ENCODE measurements at places on chromosomes 2 and 18.

- DNase-seq, result no peak
These were observed 75.9 kb downstream of the SH3BP4 start for GRCh38 chr2:235027558-235028214.

DNA sequence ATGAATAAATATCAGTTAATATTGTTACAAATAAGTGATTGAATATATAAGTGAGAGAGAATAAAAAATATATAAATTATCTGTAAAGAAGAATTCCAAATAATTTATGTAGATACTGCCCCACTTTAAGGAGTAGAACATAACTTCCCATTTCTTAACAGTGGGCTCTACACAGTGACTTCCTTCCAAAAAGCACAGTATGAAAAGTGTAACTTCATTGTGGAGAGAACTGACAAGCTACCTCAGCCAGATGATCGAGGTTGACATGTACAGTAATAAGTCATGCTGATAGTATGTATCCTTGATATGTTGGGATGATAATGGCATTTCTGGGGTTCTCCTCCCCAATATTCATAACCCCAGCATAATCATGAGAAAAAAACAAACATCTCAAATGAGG lies 191.9 kb upstream of the FN1 start:
- no peak for DNase-seq

DNA sequence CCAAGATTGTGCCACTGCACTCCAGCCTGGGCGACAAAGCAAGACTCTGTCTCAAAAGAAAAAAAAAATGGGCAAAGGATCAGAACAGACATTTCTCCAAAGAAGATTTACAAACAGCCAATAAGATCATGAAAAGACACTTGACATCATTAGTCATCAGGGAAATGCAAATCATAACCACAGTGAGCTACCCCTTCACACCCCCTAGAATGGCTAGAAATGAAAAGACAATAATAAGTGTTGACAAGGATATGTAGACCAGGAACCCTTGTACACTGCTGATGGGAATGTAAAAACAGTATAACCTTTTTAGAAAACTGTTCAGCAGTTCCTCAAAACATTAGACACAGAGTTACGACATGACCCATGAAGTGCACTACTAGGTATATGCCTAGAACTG lies 18.4 kb upstream of the MTERF4 start:
- DNase-seq, result no peak

GRCh38 chr2:56444339-56444738 lies 260.5 kb downstream of the CCDC85A start:
- DNase-seq, result no peak

GRCh38 chr2:46876741-46877384 lies 38.7 kb downstream of the MCFD2 start:
- DNase-seq, result no peak

- no peak for DNase-seq
These were observed 159.1 kb upstream of the CREB1 start for GRCh38 chr2:207370646-207371045.

- peak; percentile 32 for DNase-seq
These were observed 8.5 kb downstream of the HS6ST1 start for GRCh38 chr2:128310094-128310716.

DNA sequence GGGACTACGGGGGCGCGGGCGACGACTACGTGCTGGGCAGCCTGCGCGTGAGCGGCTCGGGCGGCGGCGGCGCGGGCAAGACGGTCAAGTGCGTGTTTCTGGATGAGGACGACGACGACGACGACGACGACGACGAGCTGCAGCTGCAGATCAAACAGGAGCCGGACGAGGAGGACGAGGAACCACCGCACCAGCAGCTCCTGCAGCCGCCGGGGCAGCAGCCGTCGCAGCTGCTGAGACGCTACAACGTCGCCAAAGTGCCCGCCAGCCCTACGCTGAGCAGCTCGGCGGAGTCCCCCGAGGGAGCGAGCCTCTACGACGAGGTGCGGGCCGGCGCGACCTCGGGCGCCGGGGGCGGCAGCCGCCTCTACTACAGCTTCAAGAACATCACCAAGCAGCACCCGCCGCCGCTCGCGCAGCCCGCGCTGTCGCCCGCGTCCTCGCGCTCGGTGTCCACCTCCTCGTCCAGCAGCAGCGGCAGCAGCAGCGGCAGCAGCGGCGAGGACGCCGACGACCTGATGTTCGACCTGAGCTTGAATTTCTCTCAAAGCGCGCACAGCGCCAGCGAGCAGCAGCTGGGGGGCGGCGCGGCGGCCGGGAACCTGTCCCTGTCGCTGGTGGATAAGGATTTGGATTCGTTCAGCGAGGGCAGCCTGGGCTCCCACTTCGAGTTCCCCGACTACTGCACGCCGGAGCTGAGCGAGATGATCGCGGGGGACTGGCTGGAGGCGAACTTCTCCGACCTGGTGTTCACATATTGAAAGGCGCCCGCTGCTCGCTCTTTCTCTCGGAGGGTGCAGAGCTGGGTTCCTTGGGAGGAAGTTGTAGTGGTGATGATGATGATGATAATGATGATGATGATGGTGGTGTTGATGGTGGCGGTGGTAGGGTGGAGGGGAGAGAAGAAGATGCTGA lies 1.4 kb downstream of the SOX11 start:
- DNase-seq, result no peak

DNA sequence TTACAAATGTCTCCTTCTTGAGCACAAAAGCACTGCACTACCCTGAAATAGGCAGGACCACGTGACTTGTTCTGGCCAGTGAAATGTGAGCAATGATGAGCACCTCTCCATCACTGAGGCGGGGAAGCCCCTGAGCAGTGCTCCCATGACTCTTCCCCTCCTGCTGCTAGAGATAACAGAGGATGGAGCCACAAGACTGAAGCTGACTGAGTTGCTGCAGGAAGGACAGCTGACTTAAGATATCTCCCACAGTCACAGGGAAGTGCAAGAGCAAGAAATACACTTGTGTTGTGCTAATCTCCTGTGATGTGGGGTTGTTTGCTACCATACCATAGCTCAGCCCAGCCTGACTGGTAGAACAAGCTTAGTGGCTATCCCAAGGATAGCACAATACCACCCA lies 38.7 kb downstream of the STK39 start:
- no peak for DNase-seq

DNA sequence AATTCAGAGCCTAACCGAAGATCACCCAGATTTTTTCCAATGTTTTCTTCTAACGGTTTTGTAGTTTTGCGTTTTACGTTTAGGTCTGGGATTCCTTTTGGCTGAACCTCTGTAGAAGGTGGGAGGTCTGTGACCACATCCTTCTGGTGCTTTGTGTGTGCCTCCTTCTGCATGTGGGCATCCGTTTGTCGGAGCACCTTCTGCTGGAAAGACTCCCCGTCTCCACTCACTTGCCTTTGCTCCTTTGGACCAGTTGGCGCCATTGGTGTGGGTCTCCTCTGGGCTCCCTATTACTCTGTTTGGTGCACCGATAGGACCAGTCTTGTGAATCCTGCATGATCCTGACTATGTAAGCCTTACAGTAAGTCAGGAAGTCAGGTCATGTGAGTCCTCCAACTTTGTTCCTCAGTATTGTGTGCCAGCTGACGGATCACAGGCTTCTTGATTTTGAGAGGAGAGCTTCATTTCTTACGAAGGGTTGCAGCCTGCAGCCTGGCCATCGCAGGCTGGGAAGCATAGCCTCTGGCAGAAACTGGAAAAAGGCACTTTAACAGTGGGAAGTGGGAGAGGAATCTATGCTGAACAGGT lies 13.6 kb downstream of the AQP12A start:
- DNase-seq, result no peak

DNA sequence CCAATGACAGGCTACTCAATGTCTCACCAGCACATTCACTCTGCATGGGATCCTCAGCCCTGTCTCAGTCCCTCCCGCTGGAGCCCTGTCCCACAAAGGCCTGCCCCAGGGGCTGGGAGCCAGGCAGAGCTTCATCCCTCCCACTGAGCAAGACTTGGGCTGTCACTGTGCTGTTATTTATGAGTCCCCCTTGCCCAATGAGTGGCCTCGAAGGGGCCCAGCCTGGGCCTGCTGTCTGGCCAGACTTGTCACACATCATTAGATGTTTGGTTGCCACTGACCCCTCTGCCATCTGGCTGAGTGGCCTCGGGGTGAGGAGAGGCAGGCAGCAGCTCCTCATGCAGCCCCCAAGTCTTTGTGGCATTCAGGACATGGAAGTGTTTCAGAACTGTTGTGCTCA lies 330.6 kb upstream of the SKOR2 start:
- DNase-seq, result no peak

DNA sequence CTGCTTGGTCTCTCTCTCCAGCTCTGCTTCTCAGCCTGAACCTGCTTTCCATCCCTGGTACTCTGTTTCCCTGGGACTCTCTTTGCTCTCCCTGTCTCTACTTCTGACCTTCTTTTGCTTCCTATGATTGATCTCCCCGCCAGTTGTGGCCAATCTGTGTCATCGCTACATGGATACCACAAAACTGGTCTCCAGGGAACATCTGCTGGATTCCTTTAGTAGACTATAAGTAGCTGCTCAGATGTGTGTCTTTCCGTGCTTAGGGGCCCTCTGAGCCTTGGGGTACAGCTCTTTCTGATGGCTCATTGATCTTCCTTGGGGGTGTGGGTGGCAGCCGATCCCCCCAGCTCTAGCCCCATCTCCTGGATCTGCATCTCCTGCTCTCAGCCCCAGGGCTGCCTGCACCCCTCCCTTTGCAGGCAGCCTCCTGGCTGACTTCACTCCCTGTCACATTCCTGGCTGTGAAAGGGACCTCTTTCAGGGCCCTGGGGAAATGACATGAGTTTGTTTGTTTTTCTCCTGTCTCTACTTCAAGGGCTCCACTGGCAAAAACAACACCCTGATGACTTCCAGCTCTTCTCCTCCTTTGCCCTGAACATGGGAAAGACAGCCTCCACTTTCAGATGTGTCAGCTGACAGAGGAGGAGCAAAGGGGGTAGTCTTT lies 333.7 kb downstream of the CYP26B1 start:
- DNase-seq, result no peak

- DNase-seq, result no peak
These were observed 51.3 kb upstream of the RASGRP3 start for GRCh38 chr2:33425161-33425560.

- DNase-seq, result no peak
These were observed 472.3 kb downstream of the TNS1 start for GRCh38 chr2:217530392-217531090.

DNA sequence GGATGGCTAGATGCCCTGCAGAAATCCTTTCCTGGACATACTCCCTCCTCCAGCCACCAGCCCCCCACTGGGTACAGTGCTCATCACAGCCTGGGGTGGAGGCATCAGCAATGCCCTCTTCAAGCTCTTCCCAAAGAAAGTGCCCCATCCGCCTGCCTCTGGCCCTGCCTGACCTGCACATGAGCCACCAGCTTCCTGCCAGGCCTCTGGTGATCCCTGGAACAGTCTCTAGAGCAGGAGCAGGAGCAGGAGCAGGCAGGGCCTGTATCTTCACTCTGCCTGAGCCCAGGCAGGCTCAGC lies 54.1 kb upstream of the CAB39 start:
- no peak for DNase-seq

DNA sequence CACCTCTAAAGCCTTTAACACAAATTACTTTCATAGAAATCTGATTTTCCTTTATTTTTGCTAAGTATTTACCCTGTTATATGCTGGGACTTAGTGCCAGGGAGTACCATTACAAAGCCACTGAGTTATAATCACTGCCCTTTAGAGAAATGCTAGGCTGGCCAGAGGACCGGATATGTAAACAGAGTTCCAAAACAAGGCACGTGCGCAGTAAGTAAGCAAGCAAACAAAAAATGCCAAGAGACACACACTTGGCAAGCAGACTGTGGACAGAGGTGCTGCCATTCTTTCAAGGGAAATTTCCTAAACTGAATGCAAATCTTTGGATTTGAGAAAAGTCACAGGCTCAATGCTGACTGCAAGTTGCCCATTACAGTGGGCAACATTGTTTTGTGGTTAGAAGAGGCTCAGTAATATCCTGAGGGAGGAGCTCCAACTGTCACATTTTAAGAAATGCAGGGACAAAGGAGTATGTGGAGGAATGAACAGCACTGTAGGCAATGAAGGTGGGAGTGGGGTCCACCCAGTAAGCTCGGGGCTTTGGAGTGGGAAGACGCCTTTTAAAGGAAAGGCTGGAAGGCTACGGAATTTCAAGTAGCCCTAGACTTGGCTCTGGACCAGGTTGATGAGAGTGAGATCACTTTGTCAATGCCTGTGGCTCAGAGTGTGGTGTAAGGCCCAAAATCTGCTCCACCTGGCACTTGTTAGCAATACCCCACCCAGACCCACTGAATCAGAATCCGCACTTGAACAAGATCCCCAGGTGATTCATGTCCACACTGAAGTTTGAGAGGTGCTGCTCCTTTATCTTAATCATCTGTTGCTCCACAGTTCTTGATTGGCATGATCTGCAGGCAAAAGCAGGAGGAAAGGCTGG lies 2.1 kb upstream of the PARD6G start:
- DNase-seq, result no peak

DNA sequence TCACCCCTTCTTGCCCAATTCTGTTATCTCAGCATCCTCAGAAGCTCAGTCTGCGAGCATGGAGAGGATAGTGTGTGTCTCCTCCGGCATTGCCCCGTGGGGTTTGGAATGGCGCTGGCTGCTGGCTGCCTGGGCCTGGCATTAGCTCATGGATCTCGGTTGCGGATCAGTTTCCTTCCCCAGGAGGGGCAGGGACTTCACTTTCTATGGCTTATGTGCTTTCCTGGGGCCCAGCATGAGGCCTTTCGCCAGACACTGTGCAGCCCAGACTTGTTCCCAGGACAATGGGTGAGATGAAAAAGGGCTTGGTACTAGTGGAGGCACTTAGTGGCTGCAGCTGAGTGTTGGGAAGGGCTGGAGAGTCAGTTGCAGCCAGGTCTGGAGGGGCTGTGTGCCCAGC lies 143.3 kb downstream of the GLI2 start:
- DNase-seq, result no peak

DNA sequence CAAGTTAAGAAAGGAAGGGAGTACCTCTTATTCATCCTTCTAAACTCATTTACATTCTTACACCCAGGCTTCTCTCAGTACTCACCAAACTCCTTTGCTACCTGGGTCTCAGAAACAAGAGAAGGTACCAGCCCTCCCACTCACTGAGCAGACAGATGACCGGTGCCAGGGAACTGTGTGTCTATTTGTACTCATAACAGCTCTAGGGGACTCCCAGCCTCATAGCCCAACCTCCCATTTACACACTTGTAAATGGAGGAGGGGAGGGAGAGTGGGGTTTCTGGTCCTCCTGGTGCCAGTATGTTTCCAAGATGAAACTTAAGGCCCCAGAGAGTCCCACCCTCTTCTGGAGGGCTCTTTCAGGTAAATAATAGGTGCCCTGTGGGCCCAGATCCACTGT lies 42.8 kb upstream of the SIGLEC15 start:
- DNase-seq, result no peak

DNA sequence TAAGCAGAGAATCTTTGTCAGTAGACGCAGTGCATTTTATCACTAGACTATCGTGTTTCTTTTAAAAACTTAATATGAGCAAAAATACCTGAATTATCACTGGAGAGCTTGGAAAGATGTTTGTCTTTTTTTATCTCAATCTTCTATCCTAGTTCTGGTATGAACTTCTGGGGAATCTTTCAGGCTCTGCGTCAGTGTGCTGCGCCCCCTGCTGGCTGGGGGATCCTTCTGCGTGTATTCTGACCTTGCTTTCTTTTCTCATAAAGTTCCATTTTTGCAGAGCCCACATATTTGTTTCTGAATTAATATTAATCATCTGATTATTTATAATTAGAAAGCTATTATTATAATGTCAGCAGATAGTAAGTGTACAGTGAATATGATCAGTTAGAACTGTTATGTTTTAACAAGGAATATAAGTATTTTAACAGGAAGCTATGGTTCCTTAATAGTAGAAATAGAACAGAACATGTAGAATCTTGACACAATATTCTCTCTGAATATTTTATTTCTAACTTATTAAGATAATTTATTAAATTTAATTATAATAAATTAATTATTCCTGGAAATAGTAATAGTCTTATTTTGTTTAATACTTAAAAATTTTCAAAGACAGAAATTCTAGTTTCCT lies 945.0 kb upstream of the CRIM1 start:
- DNase-seq, result peak; percentile 59

GRCh38 chr2:21041943-21042707 lies 1.7 kb downstream of the APOB start:
- no peak for DNase-seq
